DMS 273 treated with DMSO at 0.1 percent for 48 hours (cell line): ENCODE measurements at places on chromosomes 13 and 19.

- DNase-seq: no peak
These were observed 1.1 kb upstream of the PHF11 start for GRCh38 chr13:49494645-49495044.

GRCh38 chr13:99200432-99201167 is at the start of gene UBAC2:
TSS of gene UBAC2 (plus strand) at chr13:99200854. CDS start at chr13:99200909, 55 bp downstream.
- peak; percentile 76 for DNase-seq

DNA sequence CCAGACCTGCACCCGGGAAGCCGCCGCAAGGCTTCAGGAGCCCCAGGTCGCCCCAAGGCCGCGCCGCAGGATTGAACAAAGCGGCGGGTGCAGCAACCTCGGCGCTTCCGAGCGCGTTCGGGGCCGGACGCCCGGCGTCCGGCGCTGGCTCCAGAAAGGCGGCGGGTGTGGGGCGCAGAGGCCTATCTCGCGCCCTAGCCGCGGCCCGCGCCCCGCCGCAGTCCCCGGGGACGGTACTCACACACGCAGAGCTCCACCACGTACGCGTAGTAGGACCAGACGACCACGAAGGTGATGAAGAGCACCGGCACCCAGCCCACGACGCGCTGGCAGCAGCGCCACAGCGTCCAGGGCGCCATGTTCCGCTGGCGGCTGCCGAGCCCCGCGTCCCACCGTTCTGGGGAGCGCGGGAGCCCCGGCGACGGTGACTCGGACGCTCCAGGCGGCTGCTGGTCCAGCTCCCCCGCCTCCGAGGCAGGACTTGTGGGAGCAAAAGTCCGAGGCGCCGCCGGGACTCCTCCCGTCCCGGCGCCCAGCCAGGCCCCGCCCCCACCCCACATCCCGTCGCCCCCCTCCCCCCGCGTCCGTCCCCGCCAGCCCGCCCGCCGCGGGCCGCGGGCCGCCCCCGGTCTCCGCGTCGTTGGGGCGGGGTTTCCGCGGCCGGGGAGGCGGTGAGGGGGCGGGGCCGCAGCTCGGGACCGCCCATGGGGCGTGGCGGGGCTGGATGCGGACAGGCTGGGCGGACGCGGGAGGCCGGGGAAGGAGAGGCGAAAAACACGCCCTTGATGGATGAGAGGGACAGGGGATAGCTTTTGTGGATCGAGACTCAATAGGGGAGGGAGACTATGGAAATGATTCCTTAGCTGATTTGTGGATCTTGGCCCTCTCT is at the start of gene ZDHHC20:
Gene ZDHHC20, minus strand, starts transcription at position 491 of the 889 bp plus-strand sequence. Its CDS starts 132 bp downstream, at position 359.
- peak; percentile 13 for DNase-seq

DNA sequence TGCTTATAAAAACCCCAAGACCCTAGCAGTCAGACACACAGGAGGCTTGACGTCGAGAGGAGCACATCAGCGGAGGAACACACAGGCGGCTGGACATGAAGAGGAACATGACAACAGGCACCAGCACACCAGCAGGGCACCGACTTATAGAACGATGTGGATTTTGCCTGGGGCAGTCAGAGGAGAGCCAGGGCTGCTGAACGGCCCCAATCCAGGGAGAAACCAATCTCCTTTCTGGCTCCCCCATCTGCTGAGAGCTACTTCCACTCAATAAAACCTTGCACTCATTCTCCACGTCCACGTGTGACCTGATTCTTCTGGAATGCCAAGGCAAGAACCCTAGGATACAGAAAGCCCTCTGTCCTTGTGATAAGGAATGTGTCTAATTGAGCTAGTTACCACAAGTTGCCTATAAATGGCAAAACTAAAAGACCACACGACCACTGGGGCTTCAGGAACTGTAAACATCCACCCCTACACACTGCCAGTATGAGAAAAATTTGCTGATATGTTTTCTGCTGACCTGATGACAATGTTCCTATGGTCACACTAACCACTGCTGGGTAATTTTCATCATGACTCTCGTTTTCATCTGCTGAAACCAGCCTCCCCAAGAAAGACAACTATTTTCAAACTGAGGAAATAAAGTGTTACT is 35.8 kb upstream of the CEACAM21 start:
- DNase-seq: no peak

GRCh38 chr13:51905787-51906186 is 44.0 kb downstream of the CCDC70 start:
- no peak for DNase-seq

DNA sequence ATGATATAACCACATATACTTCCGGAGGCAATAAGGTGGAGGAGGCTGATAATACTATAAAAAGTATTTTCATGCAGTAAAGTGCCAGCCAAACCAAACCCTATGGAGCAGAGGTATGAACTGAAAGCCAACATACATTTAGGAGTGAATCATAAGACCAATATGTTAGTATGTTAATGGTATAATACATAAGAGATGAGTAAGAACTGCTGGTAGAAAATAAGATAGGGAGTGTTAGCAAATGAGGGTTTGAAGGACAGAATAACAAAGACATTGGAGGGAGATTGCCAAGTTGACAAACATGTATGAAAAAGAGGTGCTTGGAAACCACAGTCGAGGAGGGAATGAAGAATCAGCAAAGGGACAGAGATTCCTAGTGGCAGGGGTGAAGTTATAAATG is 10.8 kb downstream of the ENOX1 start:
- DNase-seq: no peak

DNA sequence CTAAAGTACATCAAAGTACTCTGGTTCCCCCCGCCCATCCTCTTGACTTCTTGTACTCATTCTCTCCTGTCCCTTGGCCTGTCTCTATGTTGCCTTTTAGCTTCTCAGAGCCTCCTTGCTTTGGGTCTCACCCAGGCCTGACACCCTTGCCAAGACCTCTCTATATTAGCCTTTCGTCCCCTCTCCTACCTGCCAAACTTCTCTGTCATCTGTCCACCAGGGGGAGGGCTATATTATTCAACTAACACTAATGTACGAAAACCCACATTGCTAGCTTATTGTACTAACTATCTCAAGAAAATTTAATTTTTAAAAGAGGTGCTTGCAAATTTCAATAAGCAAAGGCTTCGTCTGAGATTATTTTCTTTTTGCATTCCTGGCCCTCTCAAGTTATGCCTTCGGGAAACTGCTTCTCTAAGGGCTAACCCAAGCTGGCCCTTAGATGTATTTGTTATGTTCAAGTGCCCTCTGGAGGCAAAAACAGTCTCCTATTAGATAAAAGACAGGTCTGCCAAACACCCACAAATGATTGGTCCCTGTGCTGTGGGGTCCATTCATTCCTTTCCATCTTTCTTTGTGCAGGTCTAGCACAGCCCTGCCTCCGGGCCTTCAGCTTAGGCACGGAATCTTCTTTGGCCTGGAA is 6.3 kb upstream of the MRPS31 start:
- peak; percentile 55 for DNase-seq

- DNase-seq: no peak
These were observed 284.0 kb downstream of the OXGR1 start for GRCh38 chr13:96710166-96710862.
